ENCODE measurements at places on chromosomes 4 and X.

DNA sequence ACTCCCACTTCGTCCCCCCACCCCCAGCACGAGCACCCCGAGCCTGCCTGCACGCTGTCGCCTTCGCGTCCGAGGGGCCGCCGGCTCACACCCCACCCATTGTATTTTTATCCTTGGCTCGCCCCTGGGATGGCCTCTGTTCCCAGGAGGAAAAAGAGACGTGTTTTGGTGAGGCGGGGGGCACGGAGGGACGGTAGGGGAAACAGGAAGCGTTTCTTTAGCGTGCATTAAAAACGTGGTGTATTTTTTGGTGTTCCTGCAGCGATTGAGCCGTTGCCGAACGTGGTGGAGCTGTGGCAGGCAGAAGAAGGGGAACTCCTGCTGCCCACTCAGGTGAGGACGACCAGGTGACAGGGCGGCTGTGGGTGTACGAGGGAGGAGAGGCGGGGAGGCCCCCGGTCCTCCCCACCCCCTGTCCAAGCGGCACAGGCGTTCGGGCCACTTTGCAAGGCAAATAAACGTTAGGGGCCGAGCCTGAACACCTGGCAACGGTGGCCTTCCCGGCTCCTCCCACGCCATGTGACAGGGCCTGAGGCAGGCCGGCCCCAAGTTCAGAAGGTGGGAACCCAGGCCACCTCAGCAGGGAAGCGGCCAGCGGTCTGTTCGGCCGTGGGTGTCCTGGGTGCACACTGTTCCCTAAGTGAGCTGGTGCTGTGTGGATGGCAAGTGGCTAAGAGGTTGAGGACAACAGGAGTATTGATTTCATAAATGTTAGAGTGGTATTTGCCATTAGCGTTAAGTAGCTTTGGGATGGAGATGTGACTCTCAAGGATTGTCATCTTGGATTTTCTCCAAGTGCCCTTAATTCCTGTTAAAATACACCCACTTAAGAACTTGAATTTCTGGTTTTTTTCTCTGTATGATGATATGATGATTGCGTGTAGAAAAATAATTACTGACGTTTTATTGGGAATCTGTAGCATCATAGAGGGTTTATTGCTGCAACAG lies 1.1 kb downstream of the TMEM131L start:
- peak; percentile 48 for DNase-seq

- peak; percentile 46 for DNase-seq
Observed at GRCh38 chr4:3687538-3687937, 78.6 kb upstream of the ADRA2C start.

GRCh38 chr4:113069212-113069892 lies 19.9 kb downstream of the ANK2 start:
- no peak for DNase-seq

DNA sequence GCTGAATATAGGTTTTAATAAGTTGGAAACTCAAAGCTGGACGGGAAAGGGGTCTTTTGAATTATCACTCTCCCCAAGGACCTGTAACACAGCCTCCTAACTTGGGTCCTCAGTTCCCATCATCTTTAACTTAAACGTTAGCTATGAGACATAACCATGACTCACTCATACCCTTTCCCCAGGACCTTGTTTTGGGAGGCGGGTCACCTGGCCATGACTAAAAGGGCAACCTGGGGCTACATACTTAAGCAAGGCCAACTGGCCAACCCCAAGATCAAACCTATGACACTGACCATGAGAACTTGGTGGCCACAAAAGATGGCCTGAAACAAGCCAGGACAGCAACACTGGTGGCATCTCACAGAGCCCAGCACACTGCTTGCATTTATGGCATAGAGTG lies 89.0 kb downstream of the SH3KBP1 start:
- DNase-seq, result no peak

DNA sequence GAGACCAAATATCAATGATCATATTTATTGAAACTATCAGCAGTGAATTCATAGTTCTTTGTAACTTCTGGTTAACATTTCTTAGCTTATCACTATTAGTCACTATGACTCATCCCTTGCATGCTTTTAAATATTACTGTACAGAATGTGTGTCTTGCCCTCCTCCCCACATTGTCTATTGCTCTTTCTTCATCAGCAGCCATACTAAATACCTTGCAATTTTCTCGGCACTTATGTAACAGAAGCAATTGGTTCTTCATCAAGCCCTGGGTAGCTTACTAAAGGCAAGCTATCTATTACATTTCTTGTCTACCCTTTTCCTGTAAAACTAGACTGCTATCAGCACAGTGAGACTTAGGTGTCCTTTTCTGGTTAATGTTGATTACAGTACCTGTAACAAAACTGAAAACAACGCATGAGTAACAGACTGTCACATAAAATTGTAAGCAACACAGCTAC lies 8.2 kb downstream of the KLHL4 start:
- DNase-seq, result no peak

DNA sequence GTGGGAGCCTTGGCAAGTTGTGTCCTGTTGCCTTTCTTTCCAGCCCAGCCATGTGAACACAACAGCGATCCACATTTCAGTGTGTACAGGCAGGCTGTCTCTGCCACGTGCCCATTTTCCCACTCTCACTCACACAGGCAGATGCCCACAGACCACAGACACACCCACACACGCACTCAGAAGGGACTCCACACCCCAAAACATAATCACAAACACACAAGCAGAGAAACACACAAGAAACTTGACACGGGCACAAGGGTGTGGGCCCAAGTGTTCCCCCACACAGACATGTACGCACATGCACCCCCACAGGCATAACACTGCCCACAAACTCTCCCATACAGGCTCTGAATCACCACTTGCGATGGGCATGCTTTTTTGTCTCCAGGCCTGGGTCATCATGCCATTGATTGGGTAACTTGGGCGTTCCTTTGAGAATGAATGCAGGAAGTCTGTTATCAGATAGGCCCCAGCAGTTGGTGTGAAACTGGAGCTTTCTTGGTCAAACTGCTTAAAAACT lies 84.3 kb downstream of the NBDY start:
- peak; percentile 56 for DNase-seq

GRCh38 chr4:124483048-124483906 lies 229.3 kb downstream of the ANKRD50 start:
- DNase-seq, result no peak

DNA sequence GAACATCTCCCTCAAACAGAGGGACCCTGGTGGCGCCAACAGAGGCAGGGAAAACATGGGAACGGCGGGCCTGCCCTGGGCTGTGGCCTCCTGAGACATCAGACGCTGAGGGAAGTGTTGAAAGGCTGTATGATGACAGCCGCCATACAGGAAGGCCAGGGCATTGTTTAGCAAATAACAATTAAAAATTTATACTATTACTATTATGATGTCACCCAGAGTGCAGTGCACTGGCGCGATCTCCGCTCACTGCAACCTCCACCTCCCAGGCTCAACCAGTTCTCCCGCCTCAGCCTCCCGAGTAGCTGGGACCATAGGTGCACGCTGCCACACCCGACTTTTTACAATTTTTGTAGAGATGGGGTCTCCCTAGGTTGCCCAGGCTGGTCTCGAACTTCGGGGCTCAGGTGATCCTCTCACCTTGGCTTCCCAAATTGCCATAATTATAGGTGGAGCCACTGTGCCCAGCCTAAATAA lies 54.6 kb downstream of the CPZ start:
- DNase-seq, result no peak

DNA sequence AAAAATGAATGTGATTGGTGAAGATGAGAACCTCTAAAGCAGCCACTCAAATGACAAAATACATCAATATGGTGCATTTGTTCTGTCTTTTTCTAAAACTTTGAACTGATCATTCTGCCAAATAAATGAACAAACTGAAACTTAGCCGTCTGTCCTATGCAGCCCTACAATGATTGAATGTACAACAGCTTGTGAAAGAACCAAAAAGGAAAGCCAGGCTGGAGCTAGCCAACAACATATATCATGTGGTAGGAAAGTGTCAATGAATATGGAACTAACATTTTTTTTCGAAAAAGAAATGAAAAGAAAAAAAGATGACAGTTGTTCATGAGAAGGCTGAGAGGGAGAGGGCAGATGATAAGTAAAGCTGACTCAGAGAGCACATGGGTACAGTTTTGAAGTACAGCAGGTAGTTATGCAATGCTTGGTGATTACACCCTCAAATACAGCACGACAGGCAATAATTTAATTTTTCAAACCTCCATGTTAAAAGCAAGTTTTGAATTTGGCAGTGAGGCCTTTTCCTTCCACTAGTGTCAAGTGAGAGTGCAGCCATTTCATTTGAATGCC lies 21.2 kb upstream of the SLC7A11 start:
- DNase-seq, result no peak

- no peak for DNase-seq
Observed at GRCh38 chrX:14476205-14476604, 53.1 kb upstream of the GLRA2 start.

DNA sequence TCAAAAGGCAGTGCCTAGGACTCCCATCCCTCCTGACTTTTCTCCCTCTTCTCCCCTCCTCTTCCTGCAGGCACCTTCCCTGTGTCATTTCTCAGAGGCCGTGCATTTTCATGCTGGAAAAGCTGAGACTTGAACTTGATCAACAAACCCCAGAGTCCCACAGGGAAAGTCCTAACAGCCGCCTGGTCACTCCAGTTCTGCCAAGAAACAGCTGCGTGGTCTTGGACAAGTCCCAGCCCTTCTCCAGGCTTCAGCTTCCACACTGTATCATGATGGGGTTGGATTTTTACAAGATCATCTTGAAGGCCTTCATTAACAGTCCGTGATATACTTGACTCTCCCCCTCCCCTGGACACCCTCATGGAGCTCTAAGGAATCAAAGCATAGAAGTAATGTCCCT lies 366.0 kb downstream of the BCOR start:
- DNase-seq, result no peak

DNA sequence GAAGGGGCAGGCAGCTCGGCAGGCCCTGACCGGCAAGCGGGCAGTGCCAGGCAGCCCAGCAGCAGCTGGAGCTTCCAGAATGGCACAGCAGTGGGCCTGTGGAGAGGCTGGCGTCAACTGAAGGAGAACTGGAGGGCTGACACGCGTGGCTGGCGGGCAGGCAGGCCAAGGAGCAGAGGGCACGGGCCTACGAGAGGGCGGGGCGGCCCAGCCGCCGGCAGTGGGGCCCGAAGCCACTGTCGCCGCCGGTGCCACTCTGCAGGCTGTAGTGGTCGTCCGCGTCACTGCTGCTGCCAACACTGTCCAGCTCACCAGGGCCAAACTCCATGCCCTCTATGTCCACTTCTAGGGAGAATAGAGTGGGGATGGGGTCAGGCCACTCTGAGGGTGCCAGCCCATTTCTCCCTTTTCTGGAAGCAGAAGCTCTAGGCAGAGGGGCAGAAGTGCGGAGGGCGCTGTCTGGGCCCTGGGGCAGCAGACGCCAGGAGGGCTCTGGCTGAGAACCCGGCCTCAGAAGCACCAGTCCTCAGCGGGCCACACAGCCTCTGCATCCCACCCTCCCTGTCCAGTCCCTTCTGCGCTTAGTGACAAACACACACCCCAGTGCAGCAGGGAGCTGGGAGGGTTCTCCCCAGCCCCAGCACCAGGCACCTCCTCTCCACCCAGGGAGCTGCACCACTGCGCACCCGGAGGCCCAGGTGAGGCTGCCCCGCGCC lies 8.6 kb upstream of the HAUS3 start:
- peak; percentile 15 for DNase-seq

GRCh38 chrX:129116676-129117470 lies 406.4 kb downstream of the SMARCA1 start:
- DNase-seq, result no peak

DNA sequence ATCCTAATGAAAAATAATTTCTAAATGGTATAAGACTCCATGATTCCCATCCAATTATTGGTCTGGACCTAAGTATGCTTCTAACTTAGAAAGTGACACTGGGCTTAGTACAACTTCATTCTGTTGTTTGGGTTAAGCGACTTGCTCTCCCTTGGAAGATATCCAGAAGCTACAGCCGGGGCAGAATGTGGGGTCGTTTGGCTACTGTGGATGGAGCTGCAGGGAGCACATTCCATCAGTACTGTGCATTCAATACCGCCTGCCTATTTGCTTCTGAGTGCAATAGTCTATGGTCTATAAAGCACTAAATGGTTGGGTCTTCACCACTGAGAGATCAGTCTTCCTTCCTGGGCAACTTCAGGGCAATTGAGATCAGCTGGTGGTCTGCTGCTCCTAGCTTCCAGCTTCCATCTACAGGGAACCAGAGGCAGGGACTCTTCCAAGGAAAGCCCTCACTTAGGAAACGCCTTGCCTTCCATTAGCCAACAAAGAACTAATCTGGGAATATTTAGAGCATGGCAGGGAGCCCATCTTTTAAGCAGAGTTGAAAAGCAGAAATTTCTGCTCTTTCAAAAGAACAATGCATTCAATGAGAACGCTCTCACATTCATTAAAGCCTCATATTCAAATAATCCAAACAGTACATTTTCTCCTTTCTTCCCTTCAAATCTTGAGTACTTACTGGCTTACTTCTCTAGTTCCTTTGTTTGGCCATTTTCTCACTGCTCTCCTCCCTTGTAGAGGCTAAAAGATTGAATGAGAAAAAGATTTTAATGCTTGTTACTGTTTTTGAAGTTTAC lies 1049.9 kb upstream of the TENM3 start:
- DNase-seq, result no peak

DNA sequence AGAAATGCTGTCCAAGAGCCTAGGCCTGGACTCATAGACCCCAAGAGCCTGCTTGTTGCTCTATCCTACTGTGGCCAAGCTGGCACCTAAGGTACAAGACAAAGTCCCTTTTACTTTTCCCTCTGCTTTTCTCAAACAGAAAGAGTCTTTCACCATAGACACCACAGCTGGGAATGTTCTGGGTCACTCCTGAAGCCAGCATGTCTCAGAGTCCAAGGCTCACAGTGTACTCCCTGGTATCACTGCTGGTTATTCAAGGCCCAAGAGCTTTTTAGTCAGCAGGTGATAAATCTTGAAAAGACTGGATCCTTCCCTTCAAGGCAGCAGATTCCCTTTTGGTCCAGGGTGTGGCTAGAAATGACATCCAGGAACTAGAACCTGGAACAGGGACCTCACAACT lies 328.8 kb downstream of the IQCM start:
- DNase-seq, result no peak

DNA sequence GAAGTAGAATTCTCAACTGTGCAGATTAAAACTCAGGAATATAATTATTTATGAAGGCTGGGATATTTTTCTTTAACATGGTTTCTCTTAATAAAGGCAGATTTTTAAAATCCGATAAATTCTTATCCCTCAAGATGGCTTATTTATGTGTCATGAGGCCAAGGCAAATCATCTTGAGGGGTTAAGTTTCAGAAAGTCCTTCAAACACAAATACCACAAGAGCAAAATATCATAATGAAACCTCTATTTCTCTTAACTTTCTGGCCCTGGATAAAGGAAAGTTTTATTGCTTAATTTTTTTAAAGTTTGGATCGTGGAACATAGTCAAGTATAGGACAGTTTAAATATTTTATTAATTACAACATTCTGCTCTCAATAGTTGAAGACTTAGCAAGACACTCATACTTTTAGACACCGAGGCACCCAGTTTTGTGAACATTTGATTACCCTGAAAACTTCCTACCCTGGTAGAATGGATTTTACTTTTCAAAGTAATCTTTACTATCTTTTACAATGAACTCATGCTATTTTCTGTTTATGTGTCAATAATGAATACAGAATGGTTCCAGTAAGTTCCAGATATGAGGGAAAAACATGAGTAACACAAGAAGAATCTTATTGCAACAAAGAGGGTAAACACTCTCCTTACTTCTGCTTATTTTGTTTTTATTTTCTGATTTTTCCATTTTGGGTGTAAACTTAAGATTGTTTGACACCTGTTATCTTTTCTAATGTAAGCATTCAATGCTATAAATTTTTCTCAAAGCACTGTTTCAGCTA lies 200.7 kb upstream of the IL15 start:
- no peak for DNase-seq

Measured in naive thymus-derived CD8-positive, alpha-beta T cell (primary cell).